ENCODE measurements at places on chromosomes 6 and 20.

- DNase-seq: no peak
Observed at GRCh38 chr6:116881236-116881635, 4.2 kb downstream of the RFX6 start.

DNA sequence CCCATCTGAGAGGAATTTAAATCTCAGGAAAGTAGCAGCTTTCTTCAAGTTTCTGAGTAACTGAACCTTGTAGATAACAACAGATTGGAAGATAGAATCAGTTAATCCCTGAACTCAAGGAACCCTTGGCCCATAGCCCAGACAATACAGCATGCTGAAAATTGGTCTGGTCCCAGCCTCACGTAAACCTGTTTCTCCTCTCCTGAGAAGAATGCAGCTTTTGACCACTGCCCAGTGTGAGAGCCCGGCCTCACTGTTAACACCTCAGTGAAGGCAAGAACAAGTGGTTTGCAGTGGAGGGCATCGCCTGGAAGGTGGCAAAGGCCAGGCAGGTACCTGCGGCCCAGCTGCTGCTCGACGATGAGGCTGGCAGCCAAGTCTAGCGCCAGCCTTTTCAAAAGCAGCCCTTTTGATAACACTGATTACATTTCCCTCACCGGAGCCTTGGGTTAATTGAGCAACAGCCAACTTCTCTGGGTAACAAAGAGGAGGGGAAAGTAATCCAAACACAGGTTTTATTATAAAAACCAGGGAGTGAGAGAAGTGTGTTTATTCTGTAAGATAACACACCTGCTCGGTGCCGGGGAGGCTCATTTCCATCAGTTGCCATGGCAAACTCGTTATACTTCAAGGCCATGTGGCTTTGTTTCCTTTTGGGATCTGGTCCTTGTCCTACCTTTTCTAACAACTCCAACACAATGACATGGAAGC lies 54.0 kb downstream of the TRAF3IP2 start:
- DNase-seq: no peak

DNA sequence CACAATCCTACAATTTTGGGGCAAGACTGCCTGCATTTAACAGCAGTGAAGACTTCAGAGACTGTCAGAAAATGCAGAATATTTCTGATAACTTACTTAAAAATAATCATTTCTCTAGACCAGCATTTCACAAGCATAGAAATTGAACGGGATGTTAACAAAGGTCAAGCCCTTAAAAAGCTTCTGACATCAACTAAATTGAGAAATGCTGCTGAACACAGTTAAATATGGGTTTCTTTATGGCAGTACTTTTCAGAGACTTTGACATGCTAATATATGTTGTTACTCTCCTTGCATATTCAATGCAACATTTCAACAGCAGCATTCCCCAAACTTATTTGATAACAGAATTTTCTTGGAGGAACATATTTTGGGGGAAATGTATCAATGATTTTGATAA lies 84.5 kb downstream of the KIF13A start:
- DNase-seq: no peak

DNA sequence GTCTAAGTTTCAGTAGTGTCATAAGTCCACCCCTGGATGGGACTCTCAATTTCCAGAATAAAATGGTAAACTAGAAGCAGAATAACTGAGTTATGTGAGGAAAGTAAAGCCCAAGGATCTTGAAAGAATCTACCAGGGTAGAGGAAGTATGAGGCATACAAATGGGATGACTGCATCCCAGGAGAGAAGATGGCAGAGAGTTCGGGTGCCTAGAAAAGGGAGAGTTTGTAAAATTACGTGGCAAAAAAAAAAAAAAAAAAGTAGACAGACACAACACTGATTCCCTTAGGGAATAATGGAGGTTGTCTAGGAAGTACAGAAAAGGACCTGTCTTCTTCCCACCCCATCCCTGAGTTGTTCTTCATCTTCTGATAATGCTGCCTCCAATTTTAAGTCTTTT lies 3.4 kb downstream of the GABBR1 start:
- no peak for DNase-seq
